ENCODE measurements at places on chromosomes 6 and 20.
A peak's percentile ranks its signal among the peaks of the same experiment; 100 is the strongest.

DNA sequence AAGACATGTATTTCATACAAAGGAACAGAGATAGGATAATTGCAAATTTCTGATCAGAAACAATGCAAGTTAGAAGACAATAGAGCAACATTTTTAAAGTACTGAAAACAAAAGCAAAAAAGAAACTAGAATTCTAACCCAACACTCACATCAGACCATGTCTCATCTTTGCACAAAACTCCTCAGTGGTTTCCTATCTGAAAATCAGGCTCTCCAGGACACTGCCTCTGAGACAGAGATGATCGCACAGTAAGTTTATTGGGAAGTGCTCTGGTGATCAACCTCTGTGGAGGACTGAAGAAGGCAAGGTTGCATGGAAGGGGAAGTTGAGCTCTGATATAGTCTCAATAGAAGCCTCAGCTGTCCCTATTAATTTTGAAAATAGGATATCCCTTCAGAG, 2.3 kb upstream of the TTBK1 start:
- no peak for DNase-seq

DNA sequence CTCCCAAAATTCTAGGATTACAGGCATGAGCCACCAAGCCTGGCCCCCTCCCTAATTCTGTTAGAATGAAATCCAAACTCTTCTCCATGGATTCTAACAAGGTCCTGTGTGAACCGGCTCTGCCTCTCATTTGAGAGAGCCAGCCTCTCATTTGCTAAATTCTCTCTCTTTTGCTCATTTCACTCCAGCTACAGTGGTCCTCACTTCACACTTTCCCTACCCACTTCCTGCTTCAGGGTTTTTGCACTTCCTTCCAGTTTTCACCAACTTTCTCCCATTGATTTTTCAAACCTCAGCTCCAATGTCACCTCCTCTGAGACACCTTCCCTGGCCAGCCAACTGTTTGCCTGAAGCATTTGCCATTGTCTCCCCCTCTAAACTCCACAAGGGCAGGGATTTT, 5.1 kb downstream of the COX4I2 start:
- DNase-seq = no peak

DNA sequence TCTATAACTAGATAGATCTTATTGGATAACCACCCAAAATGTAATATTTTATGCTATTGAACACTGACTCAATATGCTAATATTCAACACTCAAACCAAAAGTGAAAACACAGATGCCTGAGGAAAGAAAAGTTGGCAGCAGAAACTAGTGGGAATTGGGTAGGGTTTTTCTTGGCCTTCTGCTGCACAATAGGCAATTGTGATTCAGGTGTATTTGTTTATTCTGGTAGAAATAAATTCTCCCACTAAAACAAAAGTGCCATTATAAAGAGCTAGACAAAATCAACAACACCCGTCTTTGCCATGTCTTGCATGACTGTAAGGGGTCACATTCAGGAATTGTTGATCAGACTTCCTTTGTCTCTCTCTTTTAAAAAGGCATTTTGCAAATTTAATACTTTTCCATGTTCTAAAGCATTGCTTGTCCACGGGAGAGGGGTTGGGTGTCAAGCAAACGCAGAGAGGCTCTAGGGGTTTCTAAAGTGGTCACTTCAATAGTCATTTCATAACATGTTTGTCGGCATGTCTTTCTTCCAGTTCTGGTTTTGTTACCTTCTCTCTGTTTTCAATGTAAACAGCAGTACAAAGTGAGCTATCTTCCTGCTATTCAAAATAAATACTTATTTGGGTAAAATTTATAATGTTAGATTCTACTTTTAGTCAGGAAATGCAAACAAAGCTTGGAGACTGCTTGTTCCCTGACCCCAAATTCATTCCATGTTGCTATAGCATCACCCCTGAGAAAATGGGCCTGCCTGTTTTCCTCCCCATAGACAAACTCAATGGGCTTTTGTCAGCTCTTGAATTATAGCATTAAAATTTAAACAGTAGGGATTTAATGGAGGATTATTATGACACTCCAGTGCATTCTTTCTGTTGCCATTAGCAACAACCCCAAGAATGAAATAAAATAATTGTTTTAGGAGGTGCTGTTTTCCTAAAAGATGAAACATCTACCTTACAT, 217.0 kb upstream of the CCN2 start:
- no peak for DNase-seq

GRCh38 chr6:133632206-133632605, 256.7 kb upstream of the TCF21 start:
- no peak for DNase-seq

DNA sequence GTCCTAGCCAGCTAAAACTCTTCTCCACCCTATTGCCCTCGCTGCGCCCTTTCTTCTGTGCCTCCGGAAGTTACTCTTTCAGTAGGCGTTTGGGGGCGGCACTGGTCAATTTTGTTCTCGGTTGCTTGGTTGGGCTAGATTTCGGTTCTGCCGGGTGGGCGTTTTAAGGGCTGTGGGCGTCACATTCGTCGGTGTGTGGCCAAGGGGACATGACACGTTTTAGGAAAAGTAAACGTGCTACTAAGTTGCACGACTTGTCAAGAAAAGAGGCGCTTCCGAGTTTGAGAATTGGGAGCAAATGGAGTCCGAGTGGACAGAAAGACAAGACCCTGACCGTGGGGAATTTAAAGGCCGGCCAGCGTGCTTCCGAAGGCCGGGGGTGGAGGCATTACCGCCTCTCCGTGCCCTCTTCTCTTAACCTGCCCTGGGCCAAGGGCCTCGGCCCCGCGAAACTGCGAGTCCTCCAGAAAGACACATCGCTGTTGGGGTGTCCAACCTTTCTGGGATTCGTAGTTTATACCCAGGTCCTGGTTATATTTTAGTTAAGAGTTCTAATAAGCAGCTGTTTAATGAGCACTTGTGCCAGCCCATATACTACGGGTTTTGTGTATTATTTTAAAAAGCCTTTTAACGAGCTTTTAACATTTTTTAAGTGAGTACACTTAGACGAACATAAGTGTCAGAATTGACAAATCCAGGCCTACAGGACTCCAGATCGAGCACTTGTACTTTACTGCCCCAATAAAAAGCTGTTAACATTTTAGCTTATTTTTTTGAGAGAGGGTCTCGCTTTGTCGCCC, 664 bp upstream of the BAG6 start:
- DNase-seq = peak; percentile 80

GRCh38 chr6:68638230-68638900, 3.3 kb downstream of the ADGRB3 start:
- peak; percentile 59 for DNase-seq

DNA sequence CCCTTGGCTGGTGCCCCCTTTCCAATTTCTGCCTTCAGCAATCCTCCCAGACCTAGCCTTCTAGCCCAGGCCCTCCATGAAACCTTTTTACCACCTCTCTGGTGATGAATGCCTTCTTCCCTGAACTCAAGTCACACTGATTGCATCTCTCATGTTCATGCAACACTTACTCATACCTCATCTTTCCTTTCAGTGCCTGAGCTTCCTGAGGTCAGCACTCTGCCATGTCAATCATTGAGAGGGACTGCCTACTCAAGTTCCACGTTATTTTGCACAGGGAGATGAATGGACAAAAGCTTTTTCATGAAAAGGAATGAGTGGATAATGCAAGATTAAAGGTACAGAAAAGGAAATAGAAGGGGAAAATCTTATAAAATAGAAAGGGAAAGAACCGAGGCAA, 60.1 kb upstream of the PLEKHG1 start:
- DNase-seq = no peak

DNA sequence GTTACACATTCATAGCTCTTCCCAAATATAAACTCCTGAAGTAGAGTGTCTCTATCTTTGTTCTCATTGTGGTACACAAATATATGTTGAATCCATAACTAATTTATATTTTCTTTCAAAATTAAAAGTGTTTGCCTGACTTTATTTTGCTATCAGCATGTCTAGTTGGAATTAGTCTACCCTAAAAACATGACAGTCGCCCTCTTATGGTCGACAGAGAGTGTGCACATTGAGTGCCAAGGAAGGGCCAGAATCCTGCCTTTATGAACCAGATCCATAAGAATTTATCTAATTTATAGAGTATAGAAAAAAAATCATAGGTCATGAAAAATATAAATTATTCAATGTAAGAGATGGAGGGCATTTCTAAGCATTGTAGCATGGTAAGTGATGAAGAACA, 12.3 kb upstream of the DEFB112 start:
- peak; percentile 5 for DNase-seq

- DNase-seq = no peak
These were observed 257.7 kb upstream of the MARCKS start for GRCh38 chr6:113599444-113599843.

GRCh38 chr20:4082406-4083097, 67.2 kb upstream of the RNF24 start:
- no peak for DNase-seq

All from nephron progenitor cell (in vitro differentiated cells).